ENCODE measurements at places on chromosomes 3 and 15.

- peak; percentile 17 for DNase-seq
These were observed 15.3 kb upstream of the FAM3D start for GRCh38 chr3:58681863-58682262.

GRCh38 chr3:142916605-142917004, 27.7 kb upstream of the PCOLCE2 start:
- no peak for DNase-seq

- DNase-seq, result no peak
These were observed 955.7 kb downstream of the TUSC7 start for GRCh38 chr3:117665296-117665695.

DNA sequence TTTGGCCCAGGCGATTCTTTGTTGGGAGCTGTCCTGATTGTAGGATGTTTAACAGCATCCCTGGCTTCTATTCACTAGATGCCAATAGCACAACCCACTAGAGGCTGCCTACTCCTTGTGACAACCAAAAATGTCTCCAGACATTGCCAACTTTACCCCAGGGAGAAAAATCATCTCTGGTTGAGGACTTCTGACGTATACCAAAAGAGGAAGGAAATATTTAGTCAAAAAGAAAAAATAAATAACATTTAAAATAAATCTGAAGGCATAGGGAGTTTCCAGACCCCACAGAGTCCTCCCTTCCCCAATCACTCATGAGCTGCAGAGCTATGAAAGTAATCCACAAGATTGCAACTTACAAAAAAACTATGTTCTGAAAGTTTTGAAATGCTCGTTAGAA, 61.0 kb downstream of the MECOM start:
- no peak for DNase-seq

DNA sequence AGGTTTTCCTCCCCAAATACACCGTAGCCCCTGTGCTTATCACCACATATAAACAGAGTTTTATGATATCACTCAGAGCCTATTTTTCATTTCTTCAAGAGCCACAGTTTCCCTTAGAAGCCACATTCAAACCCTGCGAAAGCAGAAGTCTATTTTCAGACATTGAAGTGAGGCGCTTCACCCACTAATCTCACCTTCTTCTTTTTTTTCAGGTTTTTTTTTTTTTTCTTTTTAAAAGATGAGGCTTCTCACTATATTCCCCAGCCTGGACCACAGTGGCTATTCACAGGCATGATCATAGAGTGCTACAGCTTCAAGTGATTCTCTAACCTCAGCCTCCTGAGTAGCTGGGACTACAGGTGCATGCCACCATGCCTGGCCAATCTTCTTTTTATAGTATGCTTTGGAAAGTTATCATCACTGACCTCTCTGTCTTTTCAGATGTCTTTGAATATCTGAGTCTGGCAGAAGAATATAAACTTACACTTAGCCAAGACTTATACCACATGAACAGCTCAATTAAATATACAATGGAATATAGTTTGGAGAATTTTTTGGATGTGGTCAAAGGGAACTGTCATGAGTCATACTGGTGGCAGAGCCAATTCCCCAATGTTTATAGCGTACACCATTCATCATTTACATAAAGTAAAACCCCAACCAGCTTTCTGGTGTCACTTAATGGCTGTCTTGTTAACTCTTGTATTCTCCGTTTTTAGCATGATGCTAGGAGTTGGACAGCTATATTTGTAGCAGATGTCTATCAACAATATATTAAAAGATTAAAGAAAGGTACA, 59.7 kb upstream of the CCDC50 start:
- DNase-seq, result no peak

GRCh38 chr3:81581966-81582599, 179.4 kb downstream of the GBE1 start:
- DNase-seq, result peak; percentile 23

DNA sequence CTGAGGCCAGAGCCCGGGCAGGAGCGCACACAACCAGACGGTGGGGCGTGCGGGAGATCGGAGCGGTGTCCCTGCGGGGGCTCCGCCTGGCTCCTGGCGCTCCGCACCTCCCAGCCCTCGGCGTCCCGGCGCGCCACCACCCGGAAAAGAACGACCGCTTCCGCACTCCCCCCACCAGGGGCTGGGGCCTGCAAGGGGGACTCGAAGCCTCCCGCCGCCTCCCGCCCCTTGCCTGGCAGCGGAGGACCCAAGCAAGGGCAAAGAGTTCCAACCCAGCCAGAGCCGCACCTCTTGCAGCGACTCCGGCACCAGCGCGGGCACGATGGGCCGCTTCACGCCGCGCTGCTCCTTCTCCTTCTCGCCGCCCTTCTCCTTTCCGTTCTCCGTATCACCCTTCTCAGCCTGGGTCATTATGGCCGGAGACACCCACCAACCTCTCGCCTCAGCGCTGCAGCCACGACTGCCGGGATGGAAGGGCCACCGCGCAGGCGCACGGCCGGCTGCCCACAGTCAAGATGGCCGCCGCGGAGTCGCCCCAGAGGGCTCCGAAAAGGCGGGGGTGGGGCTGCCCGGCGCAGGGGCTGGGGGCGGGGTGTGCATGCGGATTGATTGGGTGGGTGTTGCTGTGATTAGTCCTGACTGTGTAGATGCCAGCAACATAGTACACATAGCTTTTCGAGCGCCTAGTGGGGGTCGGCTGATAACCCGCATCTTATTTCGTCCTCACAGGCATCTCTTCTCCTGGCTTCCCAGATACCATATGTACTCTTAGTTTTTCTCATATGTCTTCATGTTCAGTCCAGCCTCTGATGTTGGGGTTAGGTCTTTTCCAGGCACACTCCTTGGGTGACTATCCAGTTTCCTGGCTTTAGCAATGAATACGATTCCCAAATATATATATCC, at the start of gene ACTR8:
Gene ACTR8, minus strand, starts transcription at position 462 of the 903 bp plus-strand sequence. Its CDS starts 51 bp downstream, at position 411.
- peak; percentile 90 for DNase-seq

DNA sequence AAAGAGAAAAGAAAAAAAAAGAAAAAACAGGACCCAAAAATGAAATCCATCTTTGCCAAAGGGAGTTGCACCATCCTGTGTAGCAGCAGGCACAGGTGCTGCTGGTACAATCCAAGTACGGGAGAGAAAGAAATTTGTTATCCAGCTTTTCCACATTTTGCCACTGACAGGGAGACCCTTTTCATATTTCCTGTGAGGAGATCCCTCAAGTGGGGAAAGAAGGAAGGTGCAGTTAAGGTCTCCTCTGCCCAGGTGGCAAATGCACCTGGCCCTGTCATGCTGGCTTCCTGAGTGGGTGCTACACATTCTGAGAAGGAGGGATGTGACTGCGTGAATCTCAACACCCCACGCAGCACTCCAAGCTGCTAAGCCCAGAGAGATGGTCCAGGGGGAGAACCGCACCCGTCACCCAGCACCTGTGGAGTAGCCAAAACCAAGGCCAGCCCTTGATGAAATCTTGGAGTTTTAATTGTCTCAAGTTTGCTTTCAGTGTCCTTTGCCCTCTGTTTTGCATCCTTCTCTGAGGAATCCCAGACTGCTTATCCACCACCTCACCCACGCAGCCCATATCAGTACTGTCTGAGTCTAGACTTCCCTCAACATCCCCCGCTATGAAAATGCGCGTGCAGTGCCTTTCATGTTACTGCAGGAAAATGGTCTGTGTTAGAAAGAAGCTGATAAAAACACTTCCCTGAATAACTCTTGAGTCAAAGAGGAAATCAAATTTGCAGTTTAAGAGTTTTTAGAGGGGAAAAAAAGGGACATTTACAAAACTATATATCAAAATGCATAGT, 141.9 kb upstream of the THBS1 start:
- peak; percentile 60 for DNase-seq

DNA sequence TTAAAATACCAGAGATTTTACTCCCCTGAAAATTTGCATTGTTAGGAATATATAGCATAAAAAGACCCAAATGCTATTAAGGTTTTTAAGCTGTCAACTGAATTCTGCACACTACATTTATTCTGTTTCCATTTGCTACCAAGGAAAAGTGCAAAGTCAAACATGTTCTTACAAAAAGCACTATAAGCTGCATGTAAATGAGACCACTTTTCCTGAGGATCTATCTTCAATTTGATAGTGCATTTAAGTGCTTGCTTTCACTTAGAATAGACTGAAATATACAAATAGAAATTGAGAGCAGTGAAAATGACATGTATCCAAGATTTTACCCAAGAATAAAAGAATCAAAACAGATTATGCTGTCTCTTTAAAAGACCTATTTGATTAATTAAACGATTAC, 1216.2 kb downstream of the ROBO2 start:
- DNase-seq, result no peak

DNA sequence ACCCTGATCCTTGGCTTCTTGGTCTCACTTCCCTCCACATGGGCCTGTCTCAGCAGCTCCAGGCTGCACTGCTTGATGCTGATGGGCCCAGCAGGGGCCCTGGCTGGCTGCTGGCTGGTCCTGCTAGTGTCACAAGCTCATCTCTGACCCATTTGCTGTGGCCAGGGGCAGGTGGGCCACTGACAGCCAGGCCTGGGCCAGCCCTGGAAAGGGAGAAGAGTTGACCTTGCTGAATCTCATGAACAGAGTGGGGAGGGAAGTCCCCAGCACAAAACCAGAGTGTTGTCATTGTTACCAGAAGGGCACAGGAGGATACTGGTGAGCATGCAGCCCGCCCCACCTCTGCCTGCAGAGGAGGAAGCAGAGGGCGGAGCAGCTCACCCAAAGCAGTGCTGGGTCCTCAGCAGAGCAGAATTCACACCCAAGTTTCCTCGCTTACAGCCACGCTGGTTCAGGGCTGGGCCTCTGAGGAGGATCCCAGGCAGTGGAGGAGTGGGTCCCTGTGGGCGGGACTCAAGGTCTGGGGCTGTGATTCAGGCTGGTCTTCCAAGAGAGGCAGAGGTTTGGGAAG, 7.6 kb upstream of the KLF15 start:
- no peak for DNase-seq

DNA sequence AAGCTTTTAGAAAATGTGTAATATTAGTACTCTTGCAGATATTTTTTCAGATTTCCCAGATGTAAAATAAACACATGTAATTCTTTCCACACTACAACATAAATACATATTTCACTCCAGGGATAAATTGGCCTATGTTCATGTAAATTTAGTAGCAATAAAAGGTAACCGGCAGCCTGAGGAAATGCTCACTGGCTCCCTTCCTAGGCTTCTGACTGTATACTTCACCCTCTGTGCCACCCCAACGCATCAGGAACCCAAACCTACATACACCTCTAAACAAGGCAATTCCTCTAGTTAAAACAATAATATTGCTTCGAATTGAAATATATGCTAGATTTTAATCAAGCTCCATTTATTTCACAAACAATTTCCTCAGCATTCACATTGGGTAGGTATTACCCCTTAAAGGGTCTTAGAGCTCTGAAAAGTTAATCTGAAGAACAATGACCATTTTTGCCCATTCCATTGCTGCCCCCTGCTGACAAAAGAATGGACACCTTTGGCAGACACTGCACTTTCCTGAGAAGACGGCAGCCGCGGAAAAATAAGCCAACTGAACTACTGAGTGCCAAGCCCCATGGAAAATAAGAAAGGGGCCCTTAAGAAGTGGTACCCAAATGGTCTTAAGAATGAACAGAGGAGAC, 212.5 kb downstream of the OSBPL10 start:
- DNase-seq, result peak; percentile 73

DNA sequence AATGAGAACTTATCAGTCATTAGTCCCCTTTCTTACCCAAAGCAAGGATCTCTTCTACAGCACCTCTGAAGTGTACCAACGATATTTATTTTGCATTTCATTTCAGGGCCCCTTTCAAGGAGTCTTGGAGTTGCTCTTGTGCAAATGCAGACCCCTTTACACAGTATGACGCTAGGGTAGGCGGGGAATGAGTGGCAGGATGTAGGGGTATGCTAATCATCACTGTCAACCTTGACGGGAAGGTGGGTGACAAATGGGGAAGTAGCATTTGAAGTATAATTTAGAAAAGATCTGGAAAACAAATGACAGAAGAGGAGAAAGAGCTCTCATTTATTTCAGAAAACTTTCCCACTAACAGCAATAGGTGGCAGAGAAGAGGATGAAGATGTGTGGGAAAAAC, 94.4 kb downstream of the LRRN1 start:
- DNase-seq, result no peak

GRCh38 chr15:100959066-100960050, 40.2 kb downstream of the LRRK1 start:
- DNase-seq, result peak; percentile 30

DNA sequence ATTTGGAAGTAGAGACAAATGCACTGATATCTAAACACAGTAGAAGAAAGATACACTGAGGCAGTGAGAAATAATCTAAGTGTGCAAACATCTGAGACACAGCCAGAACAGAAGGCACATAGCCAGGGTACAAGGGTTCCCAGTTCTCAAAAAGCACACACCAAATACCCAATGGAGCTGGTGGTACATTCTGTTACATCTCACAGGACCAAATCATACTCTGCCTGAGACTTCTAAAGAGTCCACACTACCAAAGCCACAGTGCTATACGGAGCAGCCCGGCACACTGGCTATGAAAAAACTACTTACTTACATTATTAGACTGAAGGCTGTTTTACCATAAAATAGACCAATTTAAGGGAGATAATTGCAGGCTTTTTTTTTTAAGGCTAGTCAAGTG, 19.3 kb downstream of the CLPX start:
- no peak for DNase-seq

DNA sequence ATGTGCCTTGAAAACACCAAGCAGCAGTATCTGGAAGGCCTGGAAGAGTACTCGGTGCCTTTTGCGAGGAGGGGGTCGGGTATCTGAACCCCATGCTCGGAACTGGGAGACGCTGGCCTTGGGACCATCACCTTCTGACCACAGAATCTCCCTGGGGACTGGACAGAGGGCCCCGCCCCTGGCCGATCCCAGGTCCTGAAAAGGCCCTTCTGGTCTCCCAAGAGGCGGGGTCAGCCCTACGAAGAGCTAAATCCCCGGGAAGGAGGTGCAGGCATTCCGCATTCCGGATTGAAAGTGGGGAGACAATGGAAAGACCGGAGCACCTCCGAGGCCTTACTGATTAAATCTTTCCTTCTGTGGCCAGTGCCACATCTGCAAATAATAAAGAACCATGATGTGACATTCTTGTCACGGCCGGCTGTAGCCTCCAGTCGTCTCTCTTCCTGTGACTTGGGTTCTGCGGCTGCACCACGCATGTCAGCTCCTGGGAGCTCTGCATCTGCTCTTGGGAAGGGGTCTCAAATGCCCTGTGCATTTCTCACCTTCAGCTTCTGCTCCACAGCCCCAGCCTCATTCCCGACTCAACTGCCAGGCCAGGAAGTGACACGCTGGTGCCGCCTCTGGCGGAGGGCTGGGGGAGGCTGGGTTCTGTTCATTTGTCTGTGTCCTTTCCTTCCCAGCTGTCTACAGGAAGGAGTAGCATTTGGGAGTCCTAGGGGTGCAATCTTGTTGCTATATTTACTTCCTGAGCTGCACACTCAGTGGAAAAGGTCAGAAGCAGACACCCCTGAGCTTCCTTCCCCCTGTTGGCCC, 173.5 kb downstream of the KLF13 start:
- DNase-seq, result no peak

DNA sequence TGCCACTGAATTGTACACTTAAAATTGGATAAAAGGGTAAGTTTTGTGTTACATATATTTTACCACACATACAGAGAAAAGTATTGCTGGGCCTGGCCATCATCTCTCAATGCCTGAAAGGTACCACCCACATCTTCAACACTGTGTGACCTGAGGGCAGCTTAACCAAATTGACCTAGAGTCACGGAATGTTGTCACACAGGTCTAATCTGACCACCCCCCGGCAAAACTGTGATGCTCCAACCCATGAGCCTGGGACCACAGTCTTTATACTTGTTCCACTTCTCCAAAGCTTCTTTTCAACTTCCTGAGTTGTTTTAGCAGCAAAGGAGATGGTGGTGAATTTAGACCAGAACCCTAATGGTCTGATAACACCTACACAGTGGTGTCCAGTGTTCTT, 210.3 kb upstream of the TPM1 start:
- DNase-seq, result no peak

GRCh38 chr15:101010781-101011180, 91.6 kb downstream of the LRRK1 start:
- no peak for DNase-seq

GRCh38 chr3:8793242-8793641, 23.8 kb upstream of the OXTR start:
- DNase-seq, result no peak
